ENCODE measurements at places on chromosomes 1 and 21. TPM values are rescaled to one million over a fixed set of nuclear protein-coding genes. Genes with fewer than 3 reads are reported as not detected.

GRCh38 chr1:8121261-8122159 lies 95.4 kb upstream of the ERRFI1 start:
- H3K27me3 ChIP-seq: no peaks in the 10 kb centered on the region
- DNase-seq: no peak
- peaks cover 26% of the 10 kb centered on the region for H3K36me3 ChIP-seq

DNA sequence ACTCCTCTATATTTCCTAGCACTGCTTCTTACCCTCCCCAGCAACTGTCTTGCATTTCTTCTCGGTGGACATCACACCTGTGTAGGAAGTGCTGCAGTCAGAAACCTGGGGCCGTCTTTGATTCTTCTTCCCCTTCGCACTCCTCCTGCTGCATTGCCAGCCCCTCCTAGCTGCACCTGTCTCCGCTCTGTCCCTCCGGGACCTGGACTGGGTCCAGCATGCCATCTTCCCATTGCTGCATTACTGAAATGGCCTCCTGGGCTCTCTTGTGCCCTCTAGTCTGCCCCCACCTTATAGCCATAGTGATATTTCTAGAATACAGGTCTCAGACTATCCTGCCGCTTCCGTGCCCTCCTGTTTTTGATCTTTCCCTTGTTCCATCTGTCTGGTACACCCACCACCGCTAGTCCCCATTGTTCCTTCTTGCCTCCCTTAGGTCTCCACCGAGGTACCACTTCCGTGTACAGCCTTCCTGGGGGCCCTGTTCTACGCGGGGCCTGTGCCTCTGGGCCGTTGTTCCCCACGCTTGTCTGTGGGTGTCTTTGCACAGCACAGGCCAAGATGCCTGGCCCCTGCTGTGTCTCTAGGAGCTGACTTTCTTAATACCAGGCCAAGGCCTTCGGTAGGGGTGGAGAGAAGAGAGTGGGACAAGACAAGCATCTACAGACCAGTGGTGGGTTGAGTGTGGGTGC lies 107.6 kb downstream of the GALNT2 start:
- H3K4me3 ChIP-seq: no peak overlapping the region
- H3K27me3 ChIP-seq: no peaks in the 10 kb centered on the region
- H3K4me1 ChIP-seq: peaks cover 65% of the 10 kb centered on the region

DNA sequence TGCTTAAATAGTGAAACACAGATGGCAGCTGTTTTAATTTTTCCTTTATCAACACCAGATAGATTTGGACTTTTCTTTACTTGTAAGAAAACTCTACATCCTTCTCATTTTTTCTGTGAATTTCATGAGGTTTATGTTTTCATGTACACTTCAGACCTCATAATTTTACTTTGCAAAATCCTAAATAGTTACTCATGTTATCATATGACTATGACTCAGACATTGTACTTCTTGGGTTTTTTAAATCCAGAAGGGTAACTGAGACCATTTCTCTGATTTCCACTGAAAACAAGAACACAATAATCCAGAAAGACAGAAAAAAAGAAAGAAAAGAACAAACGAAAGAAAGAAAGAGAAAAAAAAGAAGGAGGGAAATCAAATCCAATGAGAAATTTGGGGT lies 1021.6 kb downstream of the NCAM2 start:
- H3K36me3 ChIP-seq: peaks cover 7% of the 10 kb centered on the region
- H3K4me3 ChIP-seq: no peak overlapping the region
- H3K27ac ChIP-seq: no peak overlapping the region

The PTGFR gene
- 0.11 TPM for total RNA-seq

The NME7 gene
- 18.8 TPM for total RNA-seq

The FAM72C gene
- 17.5 TPM for total RNA-seq
